ENCODE measurements at places on chromosomes 5 and 9.

GRCh38 chr5:140633021-140633471, at the start of gene CD14:
Gene CD14, minus strand, starts transcription at chr5:140633175. Its CDS starts 104 bp downstream, at chr5:140633071.
- DNase-seq = peak; percentile 45

DNA sequence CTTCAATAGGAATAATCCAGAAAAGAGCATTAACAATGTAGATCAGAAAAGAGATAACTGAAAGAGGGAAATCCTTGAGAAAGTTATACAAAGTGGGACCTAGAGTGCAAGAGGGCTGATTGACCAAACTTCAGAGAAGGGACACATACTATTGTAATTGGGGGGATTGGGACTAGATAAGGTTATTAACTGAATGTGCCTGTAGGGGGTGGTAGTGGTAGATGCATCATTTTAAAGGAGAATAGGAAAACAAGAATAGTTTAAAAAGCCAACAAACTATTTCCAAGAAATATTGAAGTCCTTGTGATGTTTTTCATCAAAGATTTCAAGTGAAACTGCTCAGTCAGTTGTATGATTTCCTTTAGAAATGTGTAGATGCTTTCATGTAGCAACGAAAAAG, 468.5 kb downstream of the TAF11L14 start:
- peak; percentile 27 for DNase-seq

DNA sequence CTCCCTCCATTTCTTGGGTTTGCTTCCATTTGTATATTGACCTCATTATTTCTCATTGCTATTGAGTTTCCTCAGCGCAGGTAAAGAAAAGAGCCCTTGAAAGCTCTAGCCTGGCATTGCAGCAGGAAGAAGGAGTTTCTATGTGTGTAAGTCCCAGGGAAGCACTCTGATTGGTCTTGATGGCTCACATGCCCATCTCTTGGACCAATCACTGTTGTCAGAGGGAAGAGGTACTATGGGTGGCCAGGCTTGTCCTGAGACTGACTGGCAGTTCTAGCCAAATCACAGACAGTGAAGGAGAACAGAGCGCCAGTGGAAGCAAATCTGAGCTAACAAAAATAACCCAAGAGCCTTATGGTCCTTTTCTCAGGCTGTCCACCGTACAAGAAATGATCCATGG, 219.0 kb downstream of the PAX5 start:
- DNase-seq = no peak

- no peak for DNase-seq
Observed at GRCh38 chr9:121764371-121764730, 112.9 kb downstream of the DAB2IP start.

DNA sequence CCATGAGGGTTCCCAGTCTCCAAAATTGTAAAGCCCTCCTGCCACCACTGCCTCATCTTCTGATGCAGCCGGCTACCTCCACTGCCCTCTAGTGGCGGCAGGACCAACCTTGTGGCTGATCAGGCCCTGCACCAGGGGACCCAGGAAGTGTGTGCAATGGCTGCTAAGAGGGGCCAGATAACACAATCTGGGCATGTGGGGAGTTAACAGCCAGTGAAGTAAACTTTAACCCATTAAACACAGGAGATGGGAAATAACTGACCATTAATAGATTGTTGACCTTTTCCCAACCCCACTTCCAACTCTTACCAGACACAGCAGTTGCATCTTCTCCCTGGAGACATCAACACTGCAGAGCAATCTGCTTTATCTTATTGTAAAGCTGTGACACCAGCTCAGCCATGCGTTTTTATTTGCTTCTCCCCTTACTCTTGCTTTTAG, 63.3 kb downstream of the FREM1 start:
- DNase-seq = peak; percentile 61

GRCh38 chr5:32839106-32839505, 128.0 kb downstream of the NPR3 start:
- DNase-seq = no peak

DNA sequence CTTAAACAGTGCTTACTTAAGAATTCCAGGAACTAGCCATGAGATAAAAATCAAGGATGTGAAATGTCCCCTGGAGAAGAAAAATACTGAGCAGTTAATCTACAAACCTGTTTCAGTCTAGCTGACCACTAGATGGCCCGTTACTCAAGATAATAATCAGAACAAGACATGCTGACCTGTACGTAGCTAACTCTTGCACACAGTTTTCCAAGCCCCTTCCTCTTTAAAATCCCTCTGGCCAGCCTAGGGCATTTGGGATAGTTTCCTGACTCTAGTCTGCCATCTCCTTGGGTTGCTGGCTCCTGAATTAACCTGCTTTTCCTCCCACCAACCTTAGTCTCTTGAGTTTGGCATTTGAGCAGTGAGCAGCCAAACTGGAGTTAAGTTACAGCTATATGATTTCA, 59.2 kb upstream of the TRAF1 start:
- DNase-seq = peak; percentile 21

- no peak for DNase-seq
Observed at GRCh38 chr5:154779105-154779504, 23.9 kb downstream of the LARP1 start.

DNA sequence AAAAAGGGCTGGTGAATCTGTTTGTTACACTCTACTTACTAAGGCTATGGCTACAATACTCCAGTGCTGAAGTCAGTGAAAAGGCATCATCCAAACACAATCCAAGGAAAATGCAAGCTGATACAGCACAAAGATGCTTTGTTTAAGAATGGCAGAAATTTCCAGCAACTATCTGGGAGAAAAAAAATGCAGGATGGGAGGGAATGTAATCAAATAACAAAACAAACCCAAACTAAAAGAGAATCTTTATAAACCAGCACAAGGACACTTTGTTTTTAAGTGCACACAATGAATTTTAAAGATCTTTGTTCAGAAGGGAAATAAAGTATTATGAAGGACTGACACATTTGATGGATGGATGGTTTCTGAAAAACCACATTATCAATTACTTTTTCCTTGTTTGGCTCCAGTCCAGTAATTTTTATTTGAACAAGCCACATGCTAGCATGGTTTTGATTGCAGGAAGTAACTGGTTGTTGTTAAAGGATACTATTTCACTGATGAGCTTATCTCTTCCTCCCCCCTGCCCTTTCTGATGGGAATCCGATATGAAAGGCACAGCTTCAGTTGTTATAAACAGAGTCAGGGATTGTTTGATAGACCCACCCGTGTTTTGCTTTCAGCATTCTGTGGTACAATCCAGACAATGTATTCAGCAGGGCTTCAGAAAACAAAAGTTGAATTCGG, 12.1 kb upstream of the TLE4 start:
- no peak for DNase-seq

DNA sequence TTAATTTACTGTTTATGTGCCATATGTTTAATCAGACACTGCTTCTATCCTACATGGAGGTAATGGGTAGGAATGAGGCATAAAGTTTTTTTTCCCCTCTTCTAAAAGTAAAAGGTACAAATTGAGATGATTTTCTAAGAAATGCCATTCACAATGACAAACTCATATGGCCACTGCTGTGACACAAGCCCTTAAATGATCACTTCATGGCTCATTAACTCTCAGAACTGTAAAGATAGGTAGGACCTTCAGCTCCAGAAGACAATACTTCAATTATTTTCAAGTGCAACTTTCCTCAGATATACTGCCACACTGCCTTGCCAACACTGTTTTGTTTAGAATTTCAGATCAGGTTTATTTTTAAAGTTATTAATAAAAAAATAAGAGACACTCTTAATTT, 362.9 kb upstream of the ZNF608 start:
- DNase-seq = no peak

DNA sequence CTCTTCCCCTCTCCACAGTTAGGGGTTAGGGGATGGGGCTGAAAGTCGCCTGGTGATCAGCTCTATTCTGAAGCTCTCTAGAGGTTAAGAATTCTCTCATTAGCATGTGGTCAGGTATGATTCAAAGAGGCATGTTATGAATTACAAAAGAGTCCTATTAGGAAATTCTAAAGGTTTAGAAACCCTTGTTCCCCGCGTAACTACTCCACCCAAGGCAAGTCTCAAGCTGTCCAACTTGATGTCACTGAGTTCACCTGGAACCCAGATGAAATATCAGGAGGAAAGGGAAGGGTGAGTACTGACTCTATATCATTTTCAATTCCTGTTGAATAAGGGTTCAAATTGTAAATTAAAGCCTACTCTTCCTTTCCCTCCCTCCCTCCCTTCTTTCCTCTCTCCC, 18.1 kb upstream of the RNF145 start:
- no peak for DNase-seq

- DNase-seq = no peak
Observed at GRCh38 chr5:125023673-125024072, 277.2 kb upstream of the ZNF608 start.

DNA sequence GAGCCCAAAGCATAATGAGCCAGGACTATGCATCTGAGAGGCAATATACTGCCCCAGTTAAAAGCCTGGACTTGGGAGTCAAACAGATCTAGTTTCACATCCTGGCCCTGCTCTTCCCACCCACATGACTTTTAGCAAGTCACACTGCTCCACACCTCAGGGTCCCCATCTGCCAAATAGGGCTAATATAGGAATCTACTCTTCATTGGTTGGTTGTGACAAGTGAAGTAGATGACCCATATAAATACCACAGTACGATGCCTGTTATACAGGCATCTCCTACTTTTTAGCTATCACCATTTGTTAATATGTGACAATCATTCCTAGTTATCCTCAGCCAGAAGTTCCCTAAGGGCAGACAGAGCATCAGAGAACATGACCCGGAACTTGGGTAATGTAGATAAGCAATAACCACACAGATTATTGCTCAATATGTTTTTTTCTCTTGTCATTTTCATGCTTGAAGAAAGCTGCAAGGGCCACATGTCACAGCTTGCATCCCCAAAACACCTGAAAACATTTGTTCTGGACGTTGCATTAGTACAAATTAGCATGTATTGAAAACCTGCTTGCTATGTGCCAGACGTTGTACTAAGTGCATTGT, 20.4 kb downstream of the ADAM19 start:
- DNase-seq = no peak

DNA sequence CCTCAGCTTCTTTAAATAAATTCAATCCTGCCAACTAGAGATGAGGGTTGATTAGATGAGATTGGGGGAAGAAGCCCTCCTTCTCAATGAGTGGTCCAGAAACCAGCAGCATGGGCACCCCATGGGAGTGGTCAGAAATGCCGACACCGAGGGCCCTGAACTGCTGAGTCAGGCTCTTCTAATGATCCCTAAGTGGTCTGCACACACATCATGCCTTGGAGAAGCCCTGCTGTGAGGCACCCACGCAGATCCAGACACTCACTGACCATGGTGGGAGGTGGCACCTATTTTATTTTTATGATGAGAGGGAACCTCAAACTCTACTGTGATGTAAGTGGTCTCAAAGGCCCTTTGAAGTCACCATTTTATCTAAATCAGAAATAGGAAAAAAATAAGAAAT, 72.3 kb upstream of the BOD1 start:
- no peak for DNase-seq

- peak; percentile 91 for DNase-seq
Observed at GRCh38 chr9:136604823-136605525, 57.7 kb upstream of the EGFL7 start.

DNA sequence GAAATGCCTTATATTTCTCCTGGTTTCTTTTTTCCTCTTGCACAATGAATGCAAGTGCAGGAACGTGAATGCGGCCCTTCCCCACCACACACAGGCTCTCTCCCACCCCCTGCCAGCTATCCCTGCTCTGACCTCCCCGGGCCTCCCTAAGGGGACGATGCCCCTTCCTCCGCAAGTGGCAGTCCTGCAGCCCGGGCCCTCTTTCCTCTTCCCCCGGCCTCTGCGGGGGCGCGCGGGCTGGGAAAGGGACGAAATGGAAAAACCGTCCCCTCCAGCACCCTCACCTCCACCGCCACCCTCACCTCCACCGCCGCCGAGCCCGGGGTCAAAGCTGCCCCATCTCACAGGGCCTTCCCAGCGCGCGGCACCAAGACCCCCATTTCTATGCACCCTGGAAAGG, 44.7 kb downstream of the GAS1 start:
- DNase-seq = peak; percentile 59

GRCh38 chr9:126275386-126276001, 51.1 kb upstream of the MVB12B start:
- peak; percentile 53 for DNase-seq

DNA sequence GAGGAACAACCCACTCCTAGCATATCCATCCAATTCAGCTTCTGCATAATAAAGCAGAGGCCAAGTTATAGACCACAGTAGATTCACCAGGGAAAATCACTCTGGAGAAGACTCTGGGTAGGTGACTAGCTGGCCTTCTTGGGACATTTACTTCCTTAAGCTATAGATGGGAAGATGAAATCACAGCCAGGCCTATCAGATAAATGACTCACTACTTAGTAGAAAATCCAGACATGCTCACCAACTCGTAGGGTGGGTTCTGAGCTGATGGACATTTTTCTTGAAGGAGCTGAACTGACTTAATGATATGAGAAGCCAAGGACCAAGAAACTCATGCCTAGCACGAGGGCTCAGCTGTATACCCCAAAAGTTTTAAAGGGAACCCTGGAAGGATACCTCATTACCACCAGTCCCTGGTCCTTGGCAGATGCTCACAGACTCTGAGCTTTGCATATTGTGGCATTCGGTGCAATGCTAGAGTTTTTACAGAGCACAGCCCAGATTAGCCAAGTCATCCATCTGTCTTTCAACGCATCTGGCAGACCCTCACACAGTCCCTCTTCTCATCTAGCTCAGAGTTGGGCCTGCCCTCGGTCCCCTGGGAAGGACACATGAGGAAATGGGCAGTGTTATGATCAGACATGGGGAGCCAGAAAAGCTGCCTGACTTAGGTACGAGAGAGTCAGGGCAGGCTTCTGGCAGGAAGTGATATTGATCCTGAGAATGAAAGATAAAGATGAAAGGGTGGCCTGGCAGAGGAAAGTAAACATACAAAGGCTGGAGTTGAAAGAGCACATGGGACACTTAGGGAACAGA, 15.0 kb downstream of the ACSL6 start:
- DNase-seq = no peak

- DNase-seq = no peak
Observed at GRCh38 chr5:169647566-169647965, 10.5 kb downstream of the DOCK2 start.

- DNase-seq = peak; percentile 48
Observed at GRCh38 chr5:134958755-134959154, 9.0 kb upstream of the CATSPER3 start.

DNA sequence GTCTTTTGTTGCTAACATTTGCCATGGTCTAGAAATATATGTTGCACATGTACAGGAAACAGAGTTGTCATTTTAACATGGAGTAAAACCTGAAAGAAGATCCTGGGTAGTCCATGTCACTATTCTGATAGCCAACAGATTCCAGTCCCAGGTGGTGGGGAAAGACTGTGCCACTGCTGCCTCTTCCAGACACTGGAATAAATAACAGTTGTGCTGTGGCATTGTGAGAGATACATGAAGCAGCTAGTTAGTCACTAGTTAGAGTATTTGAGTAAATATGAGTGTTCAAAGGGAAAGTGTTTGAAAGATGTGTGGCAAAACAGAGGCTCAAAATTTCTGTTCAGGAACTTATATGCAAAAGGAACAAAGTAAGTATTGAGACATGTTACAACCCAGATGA, 1408.3 kb downstream of the EFNA5 start:
- DNase-seq = no peak

- DNase-seq = no peak
Observed at GRCh38 chr5:131635684-131636572, 899 bp upstream of the RAPGEF6 start.

Data from H7 (cell line).